ENCODE measurements at places on chromosomes 6 and 20.

- DNase-seq: no peak
Observed at GRCh38 chr20:60046436-60046835, 88.2 kb downstream of the CDH26 start.

DNA sequence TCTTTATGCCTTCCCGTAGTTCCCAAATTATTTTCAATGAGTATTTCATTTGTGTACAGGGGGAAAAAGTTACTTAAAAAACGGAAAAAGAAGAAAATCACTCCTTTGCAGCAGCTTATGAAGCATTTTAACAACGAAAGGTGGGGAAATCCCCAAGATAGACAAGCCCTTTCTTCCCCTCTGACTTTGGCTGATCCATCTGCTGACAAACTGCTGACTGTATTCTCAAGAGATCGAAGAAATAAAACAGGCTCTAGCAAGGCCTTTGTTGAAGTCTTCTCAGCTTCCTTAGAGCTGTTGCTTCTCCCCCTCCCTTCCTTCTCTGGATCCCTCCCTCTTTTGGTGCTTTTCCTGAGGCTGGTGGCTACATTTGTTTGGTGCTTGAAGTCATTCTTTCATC, 325.2 kb downstream of the NRN1 start:
- DNase-seq: peak; percentile 51

DNA sequence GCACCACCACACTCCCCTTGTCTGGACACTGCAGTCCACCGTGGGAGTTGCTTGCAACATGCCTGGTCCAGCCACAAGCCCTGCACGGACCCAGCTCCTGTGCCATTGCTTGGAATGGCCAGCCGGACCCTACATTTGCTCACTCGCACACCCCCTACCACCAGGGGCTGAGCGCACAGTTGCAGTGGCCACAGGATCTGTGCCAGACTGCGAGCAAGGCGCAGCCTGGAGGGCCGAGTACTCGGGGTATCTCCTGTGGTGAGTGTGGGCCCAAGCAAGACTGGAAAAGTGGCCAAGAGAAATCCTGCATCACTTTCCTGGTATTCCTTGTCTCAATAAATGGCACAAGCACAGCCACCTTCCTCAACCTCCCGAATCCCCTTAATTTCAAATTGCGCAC, 85.4 kb upstream of the SAMD5 start:
- no peak for DNase-seq

DNA sequence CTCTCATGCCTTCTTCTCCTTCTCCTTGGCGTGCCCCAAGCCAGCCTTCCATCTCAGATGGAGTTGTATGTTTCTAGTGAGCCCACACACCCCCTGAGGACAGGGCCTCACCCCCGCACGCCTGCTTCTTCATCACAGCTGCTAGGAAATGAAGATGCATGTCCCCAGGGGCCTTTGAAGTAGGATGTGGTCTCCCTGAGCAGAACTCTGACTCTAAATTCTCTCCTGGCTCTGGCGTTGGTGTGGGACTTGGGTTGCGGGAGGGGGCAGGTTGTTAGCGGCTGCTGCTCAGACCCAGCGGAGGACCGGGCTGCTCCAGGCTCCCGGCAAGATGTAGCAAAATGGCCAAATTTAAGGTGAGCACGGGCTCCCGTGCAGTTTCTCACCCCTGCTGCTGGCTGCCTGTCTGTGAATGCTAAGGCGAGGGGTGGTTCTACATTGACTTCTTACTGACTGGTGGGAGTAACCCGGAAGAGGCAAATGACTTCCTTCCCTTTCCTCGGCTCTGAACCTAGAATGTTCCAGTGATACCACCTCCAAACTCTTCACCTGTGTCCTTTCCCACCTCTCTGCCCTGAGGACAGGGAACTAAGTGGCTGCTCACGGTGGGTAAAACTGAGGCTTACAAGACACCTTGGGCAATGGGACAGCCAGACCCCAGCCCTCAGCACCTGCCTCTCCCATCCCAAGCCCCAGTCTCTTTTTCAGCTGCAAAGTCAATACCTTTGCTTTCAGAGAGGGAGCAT, 8.8 kb downstream of the SYNJ2 start:
- DNase-seq: no peak

DNA sequence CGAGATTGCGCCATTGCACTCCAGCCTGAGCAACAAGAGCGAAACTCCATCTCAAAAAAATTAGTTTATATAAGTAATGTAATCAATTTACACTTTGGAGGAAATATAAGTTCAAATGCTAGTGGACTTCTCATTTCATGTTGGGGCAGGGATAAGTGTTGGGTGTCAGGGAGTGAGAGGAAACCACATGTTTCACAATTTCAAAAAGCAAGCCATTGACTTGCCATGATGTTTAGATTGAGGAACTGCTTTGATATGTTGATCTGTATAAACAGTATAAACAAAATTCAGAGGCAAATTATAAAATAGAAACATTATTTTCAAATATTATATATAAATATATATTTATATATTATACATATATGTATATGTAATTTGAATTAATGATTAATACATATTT, 42.7 kb downstream of the FILIP1 start:
- peak; percentile 10 for DNase-seq

GRCh38 chr20:46562373-46563169, 12.1 kb upstream of the OCSTAMP start:
- peak; percentile 74 for DNase-seq

GRCh38 chr6:159729598-159730331, 2.5 kb downstream of the WTAP start:
- DNase-seq: no peak

GRCh38 chr20:45548410-45548809, 1.2 kb upstream of the EPPIN start:
- DNase-seq: no peak

DNA sequence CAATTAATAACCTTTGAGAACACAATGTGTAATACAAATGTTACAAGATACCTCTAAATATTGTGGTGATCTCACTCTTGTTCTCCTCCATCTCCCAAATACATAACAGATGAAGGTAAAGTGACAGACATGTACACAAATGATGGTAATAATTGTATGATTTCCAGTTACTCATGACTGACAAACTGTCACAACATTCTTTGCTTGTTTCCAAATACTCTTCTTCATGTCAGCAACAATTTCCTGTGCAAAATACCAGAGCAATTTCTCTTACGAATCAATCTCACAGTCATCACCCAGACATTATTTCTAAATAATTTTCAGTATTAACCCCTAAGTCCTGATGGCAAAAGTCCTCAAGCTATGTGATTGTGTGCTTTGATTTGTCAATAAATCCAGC, 92.9 kb downstream of the RPS12 start:
- no peak for DNase-seq

- DNase-seq: peak; percentile 82
Observed at GRCh38 chr6:132675749-132676148, 16.8 kb upstream of the TAAR1 start.

DNA sequence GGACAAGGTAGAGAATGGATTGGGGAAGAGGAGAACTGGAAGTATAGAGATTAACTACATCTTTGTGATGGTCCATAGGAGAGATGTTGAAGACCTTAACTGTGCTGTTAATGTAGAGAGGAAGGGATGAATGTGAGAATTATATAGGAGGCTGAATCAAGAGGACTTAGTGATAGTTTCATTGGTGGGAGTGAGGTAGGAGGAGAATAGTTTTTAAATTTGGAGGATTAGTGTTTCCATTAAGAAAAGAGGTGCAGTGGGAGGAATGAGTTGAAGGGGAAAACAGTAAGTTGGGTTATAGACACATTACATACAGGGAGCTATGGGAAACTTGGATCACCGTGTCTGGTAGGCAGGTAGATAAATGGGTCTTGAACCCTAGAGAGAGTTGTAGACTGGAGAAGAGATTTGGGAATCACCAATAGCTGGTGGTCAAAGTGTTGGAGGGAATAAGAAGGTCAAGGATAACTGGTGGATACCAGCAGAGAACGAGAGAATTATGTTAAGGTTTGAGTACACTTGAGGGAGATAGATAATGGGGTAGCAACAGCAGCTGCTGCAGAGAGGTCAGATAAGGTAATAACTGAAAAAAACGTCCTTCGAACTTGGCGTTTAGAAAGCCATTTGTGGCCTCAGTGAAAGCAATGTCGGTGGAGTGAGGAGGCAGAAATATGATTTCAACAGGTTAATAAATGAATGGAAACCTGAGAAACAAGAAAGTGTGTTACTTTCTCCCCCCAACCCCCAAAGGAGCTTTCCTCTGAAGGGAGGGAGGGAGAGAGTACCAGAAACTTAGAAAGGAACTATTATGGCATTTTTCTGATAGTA, 3.1 kb downstream of the C6orf89 start:
- no peak for DNase-seq

GRCh38 chr6:127879685-127880084, 21.2 kb downstream of the THEMIS start:
- no peak for DNase-seq

- DNase-seq: no peak
Observed at GRCh38 chr6:118912646-118913045, 18.7 kb downstream of the ASF1A start.

GRCh38 chr6:128471907-128472306, 48.5 kb downstream of the PTPRK start:
- no peak for DNase-seq

DNA sequence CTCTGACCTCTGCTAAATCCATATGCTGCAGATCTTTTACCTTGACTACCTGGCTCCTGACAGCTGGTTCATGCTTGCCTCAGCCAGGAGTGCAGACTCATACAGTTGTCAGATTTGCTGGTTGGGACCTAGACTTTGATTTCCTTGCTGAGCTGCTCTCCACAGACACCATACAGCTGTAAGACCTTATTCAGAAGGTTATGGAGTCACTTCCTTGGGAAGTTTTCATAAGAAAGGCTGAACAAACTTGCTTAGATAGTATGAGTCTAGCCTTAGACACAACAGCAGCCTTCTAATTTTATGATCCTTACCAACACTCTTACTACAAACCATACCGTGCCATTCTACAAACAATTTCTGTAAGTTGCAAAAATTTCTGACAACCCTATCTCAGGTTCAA, 102.9 kb downstream of the EDN1 start:
- DNase-seq: no peak

GRCh38 chr6:44439270-44440045, 52.0 kb downstream of the CDC5L start:
- DNase-seq: no peak

- peak; percentile 75 for DNase-seq
Observed at GRCh38 chr6:29653452-29654038, 3.3 kb upstream of the MOG start.

DNA sequence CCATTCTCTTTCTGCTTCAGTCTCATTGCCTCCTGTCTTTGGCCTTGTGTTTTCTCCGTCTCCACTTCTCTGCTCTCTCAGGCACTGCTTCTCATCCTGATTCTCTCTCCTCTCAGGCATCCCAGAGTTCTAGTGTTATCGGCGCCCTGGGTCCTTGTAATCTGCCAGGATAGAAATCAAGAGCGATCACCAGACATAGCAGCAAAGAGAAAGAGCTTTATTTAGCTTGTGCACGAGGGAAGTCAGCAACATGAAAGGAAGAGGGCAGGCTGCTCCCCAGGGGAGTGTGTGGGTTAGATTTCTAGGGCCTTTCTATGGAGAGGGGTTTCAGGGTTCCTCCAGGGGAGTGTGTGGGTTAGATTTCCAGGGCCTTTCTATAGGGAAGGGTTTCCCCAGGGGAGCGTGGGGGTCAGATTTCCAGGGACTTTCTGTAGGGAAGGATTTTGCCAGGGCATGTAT, 32.5 kb downstream of the SUN5 start:
- DNase-seq: no peak

GRCh38 chr6:27026361-27026760, 221.1 kb upstream of the PRSS16 start:
- no peak for DNase-seq

DNA sequence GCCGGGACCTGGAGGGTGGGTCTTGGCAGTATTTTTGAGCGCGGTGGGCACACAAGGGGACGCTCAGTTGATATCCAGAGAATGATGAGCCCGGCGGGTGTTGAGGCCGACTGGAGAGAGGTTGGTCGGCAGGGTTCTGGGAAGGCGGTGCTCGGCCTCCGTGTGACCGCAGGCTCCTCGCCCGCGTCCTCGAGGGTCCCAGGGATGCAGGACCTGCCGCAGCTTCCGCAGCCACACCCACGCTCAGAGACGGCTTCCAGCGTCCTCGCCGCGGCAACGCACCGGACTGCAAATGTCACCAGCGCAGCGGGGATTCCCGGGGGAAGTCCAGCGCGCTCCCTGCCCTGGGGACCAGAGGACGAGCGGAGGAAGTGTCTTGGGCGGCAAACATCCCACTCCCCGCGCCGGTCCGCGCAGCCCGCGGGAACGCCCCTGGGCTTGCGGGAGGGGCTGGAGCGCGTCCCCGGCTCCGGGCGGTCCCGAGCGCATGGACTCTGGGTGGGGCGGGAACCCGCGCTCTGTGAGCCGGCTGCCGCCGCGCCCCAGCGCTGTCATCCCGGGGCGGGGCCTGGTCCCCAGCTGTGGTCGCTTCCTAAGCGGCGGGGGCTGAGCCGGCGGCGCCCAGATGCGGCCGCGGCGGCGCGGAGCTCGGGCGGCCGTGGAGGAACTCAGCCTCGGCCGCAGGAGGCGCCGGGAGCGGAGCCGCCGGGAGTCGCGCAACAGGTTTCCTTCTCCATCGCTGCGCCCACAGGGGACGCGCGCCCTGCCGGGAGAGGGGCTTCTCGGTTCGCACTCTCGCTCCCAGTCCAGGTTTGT, at the start of gene STX11:
Gene STX11, plus strand, starts transcription at position 624 of the 816 bp plus-strand sequence. CDS start 36,111 bp downstream, outside the sequence.
- DNase-seq: peak; percentile 99

GRCh38 chr20:36645998-36646397, at the start of gene SLA2:
SLA2 (minus strand) TSS chr20:36646196; CDS start chr20:36641335, 4,861 bp downstream.
- DNase-seq: peak; percentile 73

DNA sequence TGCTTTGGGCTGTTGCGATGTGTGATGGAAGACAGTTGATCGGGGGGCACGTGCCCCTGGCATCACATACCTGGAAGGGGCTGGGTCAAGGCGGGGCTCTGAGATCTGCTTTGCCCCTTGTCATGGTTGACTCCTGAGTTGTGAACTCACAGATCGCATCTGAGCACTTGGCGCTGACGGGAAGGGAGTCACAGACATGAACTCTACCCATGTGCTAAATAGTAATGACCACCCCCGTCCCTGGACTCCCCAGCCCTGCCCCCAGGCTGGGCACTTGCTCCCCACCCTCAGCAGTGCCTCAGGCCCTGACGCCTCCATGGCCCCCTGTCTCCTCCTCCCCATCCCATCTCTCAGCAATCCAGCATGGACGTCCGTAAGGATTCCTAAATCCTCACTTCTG, 107.0 kb downstream of the SYNDIG1 start:
- no peak for DNase-seq

GRCh38 chr20:40638414-40638813, 50.6 kb downstream of the MAFB start:
- no peak for DNase-seq

- DNase-seq: peak; percentile 70
Observed at GRCh38 chr6:152587473-152587872, 49.7 kb downstream of the SYNE1 start.

GRCh38 chr6:143408787-143409162, 41.7 kb downstream of the ADAT2 start:
- no peak for DNase-seq

- DNase-seq: no peak
Observed at GRCh38 chr6:69289689-69290495, 506.9 kb downstream of the LMBRD1 start.

DNA sequence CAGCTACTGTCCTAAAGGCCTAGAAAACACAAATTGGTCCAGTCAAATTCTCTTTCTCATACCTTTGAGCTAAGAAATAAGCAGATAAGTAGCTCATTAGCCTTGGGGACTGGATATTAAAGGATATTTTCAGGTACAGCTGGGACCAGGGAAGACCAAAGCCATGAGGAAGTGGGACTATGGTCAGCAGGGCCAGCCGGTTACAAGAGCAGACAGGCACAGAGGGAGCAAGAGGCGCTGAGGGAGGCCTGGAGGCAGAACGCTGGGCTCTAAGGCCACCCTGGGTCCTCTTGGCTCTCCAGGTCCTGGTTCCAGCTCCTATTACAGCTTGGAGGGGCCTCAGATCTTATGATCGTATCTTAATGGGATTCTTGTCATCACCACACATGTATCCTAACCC, 88.5 kb upstream of the KCNK16 start:
- DNase-seq: no peak

GRCh38 chr6:36280467-36280866, 10.6 kb downstream of the PNPLA1 start:
- DNase-seq: peak; percentile 69
